ENCODE measurements at places on chromosomes 11 and 22.

DNA sequence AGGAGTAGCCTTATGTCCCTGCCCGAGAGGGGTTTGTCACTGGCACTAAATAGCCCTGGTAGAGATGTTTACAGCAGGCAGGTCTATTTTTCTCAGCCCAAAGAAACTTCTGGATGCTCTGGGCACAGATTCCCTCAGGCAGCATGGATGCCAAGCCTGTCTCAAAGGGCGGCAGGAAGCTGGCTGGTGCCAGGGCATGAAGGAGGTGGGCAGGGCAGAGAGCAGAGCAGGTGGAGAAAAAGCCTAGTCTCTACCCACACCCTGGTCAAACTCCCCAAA lies 4.1 kb upstream of the GAS2L1 start:
- DNase-seq, result no peak

DNA sequence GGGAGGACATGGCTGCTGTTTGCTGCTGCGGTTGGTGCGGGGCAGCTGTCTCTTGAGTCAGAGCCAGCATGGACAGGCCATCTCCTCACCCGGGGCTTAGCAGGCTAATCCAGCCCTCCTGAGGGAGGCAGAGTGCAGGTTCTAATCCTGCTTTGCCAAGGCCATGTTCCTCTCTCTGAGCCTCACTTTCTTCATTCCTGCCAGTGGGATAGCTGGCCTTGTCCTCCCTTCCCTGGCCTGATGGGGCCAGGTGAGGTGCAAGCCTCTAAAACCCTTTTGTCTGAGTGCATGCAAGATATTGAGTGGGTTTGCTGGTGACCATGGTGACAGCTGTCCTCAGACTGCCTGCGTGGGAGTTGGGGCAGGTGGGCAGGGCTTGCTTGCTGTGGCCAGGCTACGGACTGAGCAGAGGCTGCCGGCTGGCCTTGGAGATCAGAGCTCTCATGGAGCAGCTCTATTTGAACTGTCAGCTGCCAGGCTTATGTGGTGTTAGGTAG lies 3.6 kb downstream of the USP35 start:
- no peak for DNase-seq

DNA sequence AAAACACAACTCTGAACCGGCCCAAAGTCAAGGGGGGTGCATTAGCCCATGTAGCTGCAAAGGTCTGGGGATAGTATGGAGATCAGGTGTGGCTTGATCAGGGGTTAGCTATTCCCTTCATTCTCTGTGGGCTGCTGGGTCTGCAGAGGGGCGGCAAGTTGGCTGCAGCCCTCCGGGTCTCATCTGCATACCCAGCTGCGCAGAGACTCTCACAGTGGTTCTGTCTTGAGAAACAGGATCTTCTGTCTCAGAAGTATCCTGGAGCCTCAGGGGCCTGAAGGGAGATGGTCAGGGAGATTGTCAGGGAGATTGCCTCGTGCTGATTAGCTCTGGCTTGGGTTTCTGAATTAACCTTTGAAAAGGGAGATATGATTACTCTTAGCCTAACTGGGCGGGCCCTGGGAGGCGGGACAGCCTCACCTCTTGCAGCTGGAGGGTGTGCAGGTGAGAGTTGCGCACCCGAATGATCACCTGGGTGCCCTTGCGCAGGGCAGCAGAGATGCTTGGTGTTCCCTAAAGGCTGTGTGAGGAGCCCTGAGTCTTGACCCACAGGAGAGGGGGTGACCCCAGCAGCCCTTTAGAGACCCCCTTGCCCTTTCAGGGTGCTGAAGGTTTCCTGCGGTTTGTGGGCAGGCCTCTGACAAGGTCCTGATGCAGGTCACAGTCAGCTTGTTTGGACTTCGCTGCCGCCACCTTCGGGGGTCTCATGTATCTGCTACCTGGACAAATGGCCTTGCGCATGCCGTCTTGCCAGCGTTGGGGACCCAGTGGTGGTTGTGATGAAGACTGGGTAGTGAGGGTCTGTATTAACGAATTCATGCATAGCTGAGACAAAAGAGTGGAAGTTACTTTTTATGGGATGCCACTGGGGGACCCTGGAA lies 7.3 kb downstream of the ARHGAP8 start:
- no peak for DNase-seq

- DNase-seq, result no peak
Measured at GRCh38 chr11:87173185-87174039, 135.7 kb downstream of the TMEM135 start.

DNA sequence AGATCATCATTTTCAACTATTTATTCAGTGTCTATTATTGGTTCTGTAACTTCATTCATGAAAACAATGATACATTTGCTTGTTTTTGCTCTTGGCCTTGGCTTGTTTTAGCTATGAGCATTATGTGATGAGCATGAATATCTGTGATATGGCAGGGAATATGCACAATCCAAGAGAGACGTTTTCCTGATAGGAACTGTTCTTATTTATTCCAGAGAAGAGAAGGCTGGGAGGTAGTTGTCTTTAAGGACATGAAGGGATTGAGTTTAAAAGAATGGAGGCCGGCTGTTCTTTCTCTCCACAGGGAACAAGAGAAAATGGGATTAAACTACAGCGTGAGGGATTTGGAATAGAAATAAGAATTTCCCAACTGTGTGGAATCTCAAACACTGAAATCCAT lies 30.3 kb downstream of the BLID start:
- no peak for DNase-seq

GRCh38 chr11:88327061-88327460 lies 10.5 kb downstream of the CTSC start:
- DNase-seq, result no peak

GRCh38 chr11:11025087-11025486 lies 167.2 kb upstream of the ZBED5 start:
- no peak for DNase-seq

DNA sequence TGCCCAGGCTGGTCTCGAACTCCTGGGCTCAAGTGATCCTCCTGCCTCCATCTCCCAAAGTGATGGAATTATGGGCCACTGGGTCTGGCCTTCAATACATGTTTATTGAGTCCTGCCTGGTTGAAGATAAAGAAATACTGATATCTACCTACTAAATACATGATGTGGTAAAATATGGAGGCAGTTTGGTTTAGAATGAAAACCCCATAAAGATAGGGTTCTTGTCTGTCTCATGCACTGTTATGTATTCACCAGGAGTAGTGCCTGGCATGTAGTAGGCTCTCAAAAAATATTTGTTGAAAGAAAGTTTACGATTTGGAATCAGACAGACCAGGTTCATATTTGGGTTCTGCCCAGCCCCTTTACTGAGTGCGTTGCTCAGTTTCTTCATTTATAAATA lies 21.1 kb downstream of the STIM1 start:
- no peak for DNase-seq

DNA sequence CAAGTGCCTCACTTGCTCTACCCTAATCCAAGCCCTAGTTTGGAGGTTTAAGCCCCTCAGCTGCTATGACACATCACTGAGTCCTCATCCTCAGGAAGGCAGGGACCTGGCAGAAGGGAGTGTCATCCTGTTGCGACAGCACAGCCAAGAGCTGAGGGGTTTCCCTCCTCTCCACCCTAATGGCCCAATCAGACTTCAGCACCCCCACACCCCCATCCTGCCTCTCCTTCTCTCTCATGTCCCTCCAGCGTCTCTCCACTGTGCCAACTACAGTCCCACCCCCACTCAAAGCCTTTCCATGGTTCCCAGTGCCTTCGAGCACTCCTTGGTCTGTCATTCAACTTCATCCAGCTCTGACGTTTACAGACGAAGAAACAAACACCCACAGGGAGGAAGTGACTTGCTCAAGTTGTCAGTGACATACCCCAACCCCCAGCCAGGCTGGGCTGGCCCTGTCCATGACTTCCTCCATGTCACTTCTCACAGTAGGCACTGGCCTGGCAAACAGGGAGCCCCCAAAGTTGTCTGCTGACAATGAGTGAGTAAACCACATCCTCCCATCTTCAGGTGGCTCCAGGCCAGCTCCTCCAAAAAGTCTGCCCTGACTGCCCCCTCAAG lies 15.6 kb downstream of the ARAP1 start:
- peak; percentile 28 for DNase-seq

Data from T-helper 1 cell (primary cell).